ACHN (cell line): ENCODE measurements at places on chromosomes 5 and 9.

DNA sequence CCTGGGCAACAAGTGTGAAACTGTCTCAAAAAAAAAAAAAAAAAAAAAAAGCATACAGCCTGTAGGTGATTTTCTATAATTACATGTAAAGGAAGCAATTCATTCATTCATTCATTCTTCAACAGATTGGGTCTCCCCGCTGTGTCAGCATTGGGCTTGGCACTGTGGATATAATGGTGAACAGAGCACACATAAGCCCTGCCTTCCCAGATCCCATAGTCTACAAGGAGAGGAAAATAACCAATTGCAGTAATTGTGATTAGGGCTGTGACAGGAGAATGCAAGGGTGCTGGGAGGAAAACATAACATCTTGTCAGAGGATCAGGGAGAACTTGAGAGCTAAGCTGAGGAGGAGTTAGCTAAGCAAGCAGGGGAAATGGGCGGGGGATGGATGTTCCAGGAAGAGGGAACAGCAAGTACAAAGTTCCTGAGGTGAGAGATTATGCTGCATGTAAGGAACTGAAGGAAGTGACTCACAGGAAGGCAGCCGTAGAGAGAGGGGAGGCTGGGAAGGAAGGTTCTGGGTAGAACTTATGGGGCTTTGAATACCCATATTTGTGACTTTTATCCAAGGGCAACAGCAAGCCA lies 24.0 kb upstream of the KLF9 start:
- peak; percentile 17 for DNase-seq

DNA sequence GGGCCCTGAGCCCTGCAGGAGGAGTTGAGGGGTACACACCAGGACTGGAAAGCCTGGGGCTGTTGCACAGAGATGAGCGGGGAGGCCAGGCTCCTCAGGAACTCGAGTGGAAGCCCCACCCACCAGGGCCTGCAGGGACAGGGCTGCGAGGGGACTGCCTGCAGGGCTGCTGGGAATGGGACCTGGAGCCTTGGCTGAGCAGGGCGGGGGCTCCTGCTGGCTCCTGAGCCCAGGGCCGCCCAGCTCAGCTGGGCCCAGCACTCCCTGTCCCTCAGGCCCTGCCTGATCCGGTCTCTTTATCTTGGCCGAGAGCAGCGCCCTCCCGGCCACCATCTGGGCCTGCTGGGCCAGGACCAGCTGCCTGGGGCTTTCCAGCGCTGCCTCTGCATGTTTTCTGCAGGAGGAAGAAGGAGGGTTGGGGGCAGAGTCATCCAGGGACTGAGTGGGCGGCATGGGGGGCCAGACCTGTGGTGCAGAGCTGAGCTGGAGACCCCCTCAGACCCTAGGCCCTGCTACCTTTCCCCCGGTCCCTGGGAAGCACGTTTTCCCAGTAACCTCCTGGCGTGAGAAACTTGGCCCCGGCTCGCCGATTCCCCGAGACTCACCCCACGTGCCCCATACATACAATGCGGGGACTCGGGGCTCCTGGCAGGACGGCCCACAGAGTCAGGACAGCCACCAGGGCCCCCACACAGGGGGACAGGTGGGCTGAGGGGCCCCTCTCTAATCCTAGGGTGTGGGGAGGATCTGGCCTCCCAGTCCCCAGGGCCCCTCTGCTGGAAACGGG lies 9.4 kb downstream of the LCN12 start:
- DNase-seq, result no peak

GRCh38 chr9:31023847-31024246 lies 1360.6 kb upstream of the ACO1 start:
- DNase-seq, result no peak

GRCh38 chr9:125987420-125987819 lies 240.2 kb downstream of the PBX3 start:
- DNase-seq, result no peak

DNA sequence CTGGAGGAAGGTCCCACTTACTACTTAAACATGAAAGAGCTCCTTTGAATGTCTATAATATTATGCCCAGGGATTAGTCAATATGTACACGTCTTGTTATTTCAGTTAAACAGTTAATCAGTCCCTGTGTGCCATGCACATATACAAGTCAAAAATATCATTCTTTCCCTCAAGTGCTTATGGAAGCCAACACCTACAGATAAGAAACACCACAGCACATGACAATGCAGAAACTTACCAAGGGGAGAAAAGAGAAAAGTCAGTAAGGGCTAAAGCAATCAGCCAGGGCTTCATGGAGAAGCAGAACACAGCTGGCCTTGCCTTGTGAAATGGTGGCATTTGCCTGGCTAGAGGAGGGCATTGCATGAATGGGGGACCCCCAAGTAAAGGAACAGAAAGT lies 88.3 kb downstream of the SNCAIP start:
- no peak for DNase-seq

- DNase-seq, result peak; percentile 3
These were observed 68.2 kb upstream of the STC2 start for GRCh38 chr5:173396311-173396993.

DNA sequence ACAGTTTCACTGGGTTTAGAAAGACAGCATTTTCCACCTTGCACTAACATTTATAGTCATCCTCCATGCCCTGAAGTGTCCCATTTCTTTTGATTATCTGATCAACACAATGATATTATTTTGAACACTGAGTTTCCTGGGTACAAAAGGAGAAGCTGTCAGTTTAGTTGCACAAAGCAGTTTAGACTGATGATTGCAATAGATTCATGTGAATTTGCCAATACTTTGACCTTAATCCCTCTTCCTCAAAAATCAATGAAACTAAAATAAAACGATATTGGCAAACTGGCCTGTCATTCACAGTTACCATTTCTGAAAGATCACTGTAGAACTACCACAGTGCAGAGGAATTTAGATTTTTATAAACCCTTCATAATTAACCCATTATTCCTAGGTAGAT lies 34.2 kb upstream of the RASGRF2 start:
- no peak for DNase-seq

GRCh38 chr5:158123595-158123994 lies 264.6 kb upstream of the CLINT1 start:
- no peak for DNase-seq

DNA sequence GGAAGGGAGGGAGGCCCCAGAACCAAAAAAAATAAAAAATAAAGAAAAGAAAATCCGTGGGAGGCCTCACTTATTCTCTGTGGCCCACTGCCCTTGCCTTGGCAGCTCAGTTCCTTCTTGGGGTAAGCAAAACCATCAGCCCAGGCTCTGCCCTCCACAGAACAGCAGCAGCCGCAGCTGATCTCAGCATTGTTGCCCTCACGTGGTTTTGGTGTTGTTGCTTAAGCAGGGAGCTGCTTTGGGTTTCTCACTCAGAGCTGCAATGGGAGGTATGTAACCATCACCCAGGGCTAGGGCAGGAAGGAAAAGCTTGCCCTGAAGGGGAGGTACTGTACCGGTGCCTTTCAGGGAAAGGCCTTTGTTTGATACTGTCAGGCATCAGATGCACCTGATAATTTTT lies 374.7 kb upstream of the WWC1 start:
- no peak for DNase-seq

GRCh38 chr9:35229779-35230143 lies 68.0 kb downstream of the UNC13B start:
- DNase-seq, result no peak

- DNase-seq, result no peak
These were observed 198.1 kb downstream of the NPR3 start for GRCh38 chr5:32909207-32909606.

DNA sequence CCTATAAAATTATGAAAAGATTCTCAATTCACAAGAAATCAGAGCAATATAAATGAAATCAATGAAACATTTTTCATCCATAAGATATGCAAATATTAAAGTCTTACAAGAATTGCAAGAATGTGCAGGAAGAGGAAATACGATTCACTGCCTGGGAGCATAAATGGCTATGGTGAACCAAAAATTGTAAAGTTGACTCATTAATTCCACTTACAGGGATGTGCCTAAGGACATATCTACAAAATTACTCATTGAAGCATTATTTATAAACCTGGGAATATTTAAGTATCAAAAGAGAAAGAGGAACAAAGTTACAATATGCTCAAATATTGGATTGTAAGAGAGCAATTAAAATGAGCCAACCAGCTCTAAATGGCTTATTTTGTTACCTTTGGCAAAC lies 6.9 kb upstream of the NIPSNAP3A start:
- no peak for DNase-seq

- DNase-seq, result no peak
These were observed 4.8 kb downstream of the RECK start for GRCh38 chr9:36041506-36041905.

DNA sequence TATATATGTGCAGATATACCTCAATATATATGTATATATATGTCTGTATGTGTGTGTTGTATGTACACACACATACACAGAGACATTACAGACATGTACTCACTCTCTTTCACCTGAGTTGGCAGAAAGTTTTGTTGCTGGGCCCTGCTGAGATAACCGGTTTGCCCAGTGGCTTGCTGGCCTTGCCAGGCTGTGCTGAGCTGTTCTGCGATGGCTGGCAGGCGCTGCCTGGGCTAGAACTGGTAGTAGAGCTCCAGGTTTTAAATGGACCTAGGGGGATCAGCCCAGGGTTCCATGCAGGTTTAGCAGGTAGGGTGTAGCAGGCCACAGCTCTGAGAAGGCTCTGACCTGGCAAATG lies 394.3 kb downstream of the GADD45G start:
- no peak for DNase-seq

GRCh38 chr5:124194282-124194681 lies 552.2 kb downstream of the ZNF608 start:
- DNase-seq, result no peak

- DNase-seq, result no peak
These were observed 1.1 kb upstream of the TENT4A start for GRCh38 chr5:6712142-6712576.

DNA sequence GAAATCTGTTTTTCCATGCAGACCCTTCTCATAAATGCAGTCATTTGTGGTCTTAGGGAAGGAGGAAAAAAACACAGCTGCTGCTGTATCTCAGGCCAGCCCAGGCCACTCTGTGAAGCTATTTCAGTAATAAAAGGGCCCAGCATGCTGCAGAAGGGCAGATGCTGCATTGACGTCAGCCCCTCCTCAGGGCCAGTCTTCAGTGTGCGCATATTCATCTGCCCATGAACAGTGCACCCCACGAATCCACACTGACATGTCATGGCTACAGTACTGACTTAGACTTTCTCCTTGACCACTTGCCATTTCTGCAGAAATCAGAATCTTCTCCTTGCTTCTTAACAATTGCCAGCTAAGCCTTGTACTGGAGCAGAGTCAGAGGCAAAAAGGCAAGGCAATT lies 304.7 kb downstream of the GABRG2 start:
- no peak for DNase-seq

- DNase-seq, result no peak
These were observed 96.5 kb upstream of the PITX1 start for GRCh38 chr5:135130261-135131215.

GRCh38 chr5:180343831-180344695 lies 9.1 kb downstream of the GFPT2 start:
- no peak for DNase-seq

GRCh38 chr5:129400395-129400983 lies 59.6 kb upstream of the ADAMTS19 start:
- peak; percentile 10 for DNase-seq

- DNase-seq, result no peak
These were observed 254.8 kb downstream of the CDK5RAP2 start for GRCh38 chr9:120324996-120325642.

GRCh38 chr9:32627394-32627954 lies 8.0 kb downstream of the TAF1L start:
- peak; percentile 12 for DNase-seq

DNA sequence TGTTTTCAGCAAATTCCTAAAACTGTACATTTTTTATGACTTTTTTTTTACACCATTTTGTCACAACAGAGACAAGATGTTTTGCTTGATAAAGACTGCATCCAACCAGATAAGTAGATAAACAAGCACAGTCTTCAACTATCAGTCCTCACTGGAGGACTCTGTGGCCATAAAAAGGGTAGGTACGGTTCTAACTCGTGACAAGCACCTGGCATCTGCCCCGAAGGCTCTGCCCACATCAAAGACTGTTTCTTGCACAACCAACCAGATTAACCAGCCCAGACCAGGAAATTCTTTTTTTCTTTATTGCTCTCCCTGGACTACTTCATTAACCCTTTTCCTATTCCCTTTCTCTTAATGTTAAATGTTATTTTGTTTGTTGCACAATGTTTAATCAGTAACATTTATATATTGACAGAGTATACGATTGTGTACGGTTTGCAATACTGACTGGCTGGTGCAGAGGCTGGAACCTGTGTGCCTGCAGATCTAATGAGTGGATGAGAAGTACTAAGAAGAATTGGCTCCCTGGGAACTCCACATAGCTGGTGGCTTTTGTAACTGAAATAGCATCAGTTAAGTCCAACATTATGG lies 74.1 kb downstream of the SERINC5 start:
- DNase-seq, result no peak

- DNase-seq, result peak; percentile 12
These were observed 83.9 kb downstream of the PAPPA start for GRCh38 chr9:116237456-116237855.

- DNase-seq, result no peak
These were observed 121.5 kb downstream of the RMI1 start for GRCh38 chr9:84101964-84102632.

GRCh38 chr9:17528859-17529258 lies 50.0 kb upstream of the SH3GL2 start:
- DNase-seq, result peak; percentile 19

DNA sequence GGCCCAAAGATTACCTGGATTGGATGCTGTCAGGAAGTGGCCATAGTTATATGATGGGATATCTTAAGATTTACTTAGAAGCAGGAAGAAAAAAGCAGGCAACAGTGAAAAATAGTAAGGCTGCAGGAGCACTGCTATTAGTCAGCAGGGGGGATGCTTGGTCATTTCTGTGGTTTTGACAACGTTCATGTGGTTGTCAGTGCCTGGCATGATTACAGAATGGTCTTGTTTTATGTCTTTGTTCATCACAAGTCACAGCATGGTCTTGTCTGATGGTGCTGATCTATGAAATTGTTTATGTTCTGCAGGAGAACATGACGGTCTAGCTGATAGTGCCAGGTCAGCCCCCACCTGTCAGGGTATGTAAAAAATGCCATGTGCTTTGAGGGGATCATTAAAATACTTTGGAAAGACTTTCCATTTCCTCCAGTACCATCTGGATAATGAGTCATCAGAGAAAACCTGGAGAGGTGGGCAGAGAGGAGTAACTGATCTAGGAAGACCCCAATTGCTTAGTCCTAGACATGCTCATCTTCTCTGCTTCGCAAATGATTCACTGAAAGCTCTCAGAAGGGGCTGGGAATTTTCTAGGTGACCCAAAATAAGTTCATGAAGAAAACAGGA lies 48.5 kb downstream of the PLGRKT start:
- peak; percentile 69 for DNase-seq
